DMS 273 treated with DMSO at 0.1 percent for 48 hours (cell line): ENCODE measurements at places on chromosomes 1 and 21.

DNA sequence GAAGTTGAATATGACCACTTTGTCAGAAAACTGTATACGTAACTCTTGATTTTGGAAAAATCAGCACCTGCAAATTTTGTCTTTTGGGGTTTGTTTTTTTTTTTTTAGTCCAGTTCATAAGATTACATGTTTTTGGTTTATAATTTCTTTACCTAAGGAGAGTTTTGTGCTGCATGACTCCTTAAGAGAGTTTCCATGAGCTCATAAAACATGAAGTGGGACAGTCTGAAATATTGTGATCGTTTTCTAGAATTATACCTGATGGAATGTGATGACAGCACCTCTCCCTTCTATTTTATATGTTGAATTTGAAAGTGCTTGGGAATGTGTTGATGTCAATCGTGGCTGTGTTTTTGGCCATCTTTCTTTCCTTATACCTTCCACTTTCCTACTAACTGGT is 158.5 kb downstream of the NFIA start:
- no peak for DNase-seq

DNA sequence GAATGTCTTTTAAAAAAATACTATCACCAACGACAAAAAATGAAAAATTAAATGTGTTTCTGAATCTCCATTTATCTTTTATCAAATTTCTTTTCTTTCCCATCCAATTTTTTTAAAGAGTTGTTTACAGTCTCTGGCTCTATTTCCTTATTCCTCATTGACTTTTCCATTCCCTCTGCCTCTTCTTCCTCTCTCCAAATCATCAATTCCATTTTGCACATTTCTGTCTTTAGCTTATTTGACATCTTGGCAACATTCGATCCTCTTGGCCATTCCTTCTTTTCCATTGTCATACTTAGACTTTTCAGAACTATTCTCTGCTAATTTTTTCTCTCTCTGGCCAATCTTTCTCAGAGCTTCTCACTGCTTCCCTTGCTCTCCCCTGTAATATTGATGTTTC is 497.6 kb downstream of the PLPP3 start:
- DNase-seq: no peak

- DNase-seq: no peak
These were observed 12.1 kb downstream of the CD244 start for GRCh38 chr1:160850541-160850940.

DNA sequence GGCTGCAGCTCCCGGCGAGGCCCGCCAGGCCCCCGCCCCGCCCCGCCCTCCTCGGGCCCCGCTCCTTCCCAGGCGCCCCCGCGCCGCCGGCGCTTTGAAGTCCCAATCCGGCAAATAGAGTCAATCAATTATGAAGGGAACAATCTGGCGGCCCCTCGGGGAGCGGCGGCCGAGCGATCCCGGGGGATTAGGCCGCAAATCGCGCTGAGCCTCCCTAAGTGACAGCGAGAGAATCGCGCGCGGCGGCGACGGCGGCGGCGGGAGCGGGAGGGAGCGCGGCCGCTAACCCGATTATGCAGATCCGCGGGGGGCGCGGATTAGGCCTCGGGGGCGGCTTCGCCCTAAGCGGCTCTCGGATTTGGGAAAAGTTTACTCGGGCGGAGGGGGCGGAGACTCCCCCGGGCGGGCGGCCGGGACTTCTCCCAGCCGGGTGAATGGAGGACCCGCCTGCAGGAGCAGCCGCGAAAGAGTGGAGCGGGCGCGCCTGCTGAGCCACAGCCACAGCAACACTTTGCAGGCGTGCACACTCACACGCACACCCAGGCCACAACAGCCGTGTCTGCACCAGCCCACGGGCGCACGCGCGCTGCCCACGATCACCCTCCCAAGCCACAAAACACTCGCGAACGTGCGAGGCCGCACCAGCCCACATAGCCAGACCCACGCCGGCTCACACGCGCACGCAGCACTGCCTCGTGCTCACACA is 23.0 kb upstream of the DMBX1 start:
- DNase-seq: no peak

DNA sequence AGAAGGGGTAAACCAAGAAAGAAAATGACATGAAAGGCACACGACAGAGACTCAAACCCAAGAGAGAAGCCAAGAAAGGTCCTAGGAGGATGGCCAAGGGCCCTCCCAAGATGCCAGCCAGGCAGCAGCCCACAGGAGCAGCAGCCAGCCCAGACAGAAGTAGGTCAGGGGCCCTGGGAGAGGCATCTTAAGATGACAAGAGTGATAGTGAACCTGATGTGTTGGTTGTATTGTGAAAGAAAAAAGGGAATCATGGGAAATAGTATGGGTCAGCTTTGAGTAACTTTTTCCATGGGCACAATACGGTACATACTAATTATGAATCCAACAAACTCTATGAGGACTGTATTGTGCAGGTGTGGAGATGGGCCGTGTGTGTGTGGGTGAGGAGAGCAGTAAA is 3.3 kb downstream of the CCSAP start:
- DNase-seq: no peak

GRCh38 chr1:115428676-115429075 is 90.6 kb upstream of the NGF start:
- no peak for DNase-seq

- no peak for DNase-seq
These were observed 29.9 kb downstream of the PMVK start for GRCh38 chr1:154906621-154907081.

- no peak for DNase-seq
These were observed 501.3 kb downstream of the NUF2 start for GRCh38 chr1:163823017-163823416.

GRCh38 chr1:26124418-26125331 is 13.1 kb downstream of the PDIK1L start:
- no peak for DNase-seq

DNA sequence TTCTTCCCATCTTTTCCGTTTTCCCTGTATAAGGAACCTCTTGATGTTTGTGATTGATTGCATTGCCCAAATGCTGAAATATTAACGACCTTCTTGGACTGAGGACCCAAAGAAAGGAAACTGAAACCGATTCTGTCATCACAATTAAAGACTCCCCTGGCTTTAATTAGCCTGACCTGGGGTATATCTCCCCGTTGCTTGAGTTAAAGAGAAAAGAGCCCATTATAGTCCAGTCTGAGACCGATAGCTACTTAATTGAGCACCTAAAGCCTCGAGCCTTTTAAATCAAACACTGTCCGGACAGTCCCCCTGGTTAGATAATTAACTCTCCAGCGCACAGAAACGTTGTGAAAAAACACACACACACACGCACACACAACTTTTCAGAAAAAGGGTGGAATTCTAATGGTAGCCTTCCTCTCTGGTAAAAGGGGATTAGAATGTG is 8.0 kb downstream of the LMO4 start:
- no peak for DNase-seq

GRCh38 chr1:226187019-226187322 is 430 bp upstream of the ACBD3 start:
- no peak for DNase-seq

GRCh38 chr1:100597784-100598183 is 59.8 kb downstream of the GPR88 start:
- DNase-seq: no peak

DNA sequence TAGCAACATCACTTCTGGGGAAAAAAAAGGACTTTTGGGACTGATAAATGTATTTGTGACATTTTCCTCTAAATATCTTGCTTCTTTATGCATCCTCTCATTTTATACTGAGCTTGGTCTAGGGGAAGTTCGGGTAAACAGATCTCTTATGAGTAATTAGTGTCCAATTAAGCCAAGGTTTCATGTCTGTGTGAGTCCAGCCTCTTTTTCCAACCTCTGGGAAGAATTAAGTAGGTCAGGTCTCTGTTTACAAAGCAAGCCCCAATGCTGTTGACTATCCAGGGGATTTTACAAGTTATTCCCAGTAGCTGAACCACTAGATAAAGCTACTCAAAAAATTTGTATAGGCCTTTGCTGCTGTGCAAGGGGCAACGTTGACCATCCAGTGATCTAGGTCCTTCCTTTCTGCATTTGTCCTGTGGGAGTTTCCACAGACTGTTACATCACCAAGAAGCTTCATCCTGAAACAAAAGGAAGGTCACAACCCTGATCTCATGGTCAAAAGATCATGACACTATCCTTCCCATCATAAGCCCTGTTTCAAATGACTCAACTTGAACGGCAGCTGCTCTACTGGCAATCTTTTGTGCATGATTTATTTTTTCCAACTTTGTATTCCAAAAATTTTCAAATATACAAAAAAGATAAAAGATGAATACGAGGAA is 74.3 kb downstream of the ETS2 start:
- DNase-seq: no peak

DNA sequence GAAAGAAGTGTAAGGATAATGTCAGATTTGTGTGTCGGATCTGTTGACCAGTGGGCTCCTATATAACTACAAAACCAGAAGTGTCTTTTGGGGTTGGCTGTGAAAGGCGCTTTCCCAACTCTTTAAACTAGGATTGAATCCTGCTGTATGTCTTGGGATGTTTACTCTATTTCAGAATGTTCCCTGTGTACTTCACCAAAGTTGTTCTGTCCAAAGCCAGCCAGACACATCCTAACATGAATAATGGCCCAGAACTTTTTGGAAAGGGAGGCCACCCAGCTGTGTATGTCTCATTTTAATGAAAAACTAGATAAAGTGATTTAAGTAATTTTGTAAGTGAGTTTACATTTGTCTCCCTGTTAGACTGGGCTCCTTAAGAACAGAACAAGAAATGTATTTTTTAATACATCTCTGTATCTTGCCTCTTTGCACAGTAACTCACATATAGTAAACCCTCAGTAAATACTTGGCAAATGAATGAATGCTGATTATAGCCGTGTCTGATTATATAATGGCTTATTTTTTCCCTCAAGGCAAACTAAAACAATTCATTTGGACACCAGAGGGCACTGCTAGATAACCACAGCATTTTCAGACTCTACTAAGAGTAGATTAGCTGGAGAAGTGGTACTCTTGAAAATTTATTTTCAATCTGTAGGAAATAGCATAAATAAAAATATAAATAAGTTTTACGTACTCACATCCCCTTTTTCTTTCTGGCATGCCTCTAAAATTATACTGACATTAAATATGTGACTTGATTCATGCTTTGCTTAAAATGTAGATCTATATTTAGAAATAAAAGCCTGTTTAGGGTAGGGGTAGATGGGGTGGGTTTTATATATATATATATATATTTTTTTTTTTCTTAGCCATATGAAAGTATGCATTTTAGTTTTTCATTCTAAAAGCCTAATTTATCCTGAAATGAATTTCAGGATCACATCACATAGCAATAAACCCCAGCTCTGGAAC is 23.8 kb downstream of the TSEN15 start:
- DNase-seq: peak; percentile 39

DNA sequence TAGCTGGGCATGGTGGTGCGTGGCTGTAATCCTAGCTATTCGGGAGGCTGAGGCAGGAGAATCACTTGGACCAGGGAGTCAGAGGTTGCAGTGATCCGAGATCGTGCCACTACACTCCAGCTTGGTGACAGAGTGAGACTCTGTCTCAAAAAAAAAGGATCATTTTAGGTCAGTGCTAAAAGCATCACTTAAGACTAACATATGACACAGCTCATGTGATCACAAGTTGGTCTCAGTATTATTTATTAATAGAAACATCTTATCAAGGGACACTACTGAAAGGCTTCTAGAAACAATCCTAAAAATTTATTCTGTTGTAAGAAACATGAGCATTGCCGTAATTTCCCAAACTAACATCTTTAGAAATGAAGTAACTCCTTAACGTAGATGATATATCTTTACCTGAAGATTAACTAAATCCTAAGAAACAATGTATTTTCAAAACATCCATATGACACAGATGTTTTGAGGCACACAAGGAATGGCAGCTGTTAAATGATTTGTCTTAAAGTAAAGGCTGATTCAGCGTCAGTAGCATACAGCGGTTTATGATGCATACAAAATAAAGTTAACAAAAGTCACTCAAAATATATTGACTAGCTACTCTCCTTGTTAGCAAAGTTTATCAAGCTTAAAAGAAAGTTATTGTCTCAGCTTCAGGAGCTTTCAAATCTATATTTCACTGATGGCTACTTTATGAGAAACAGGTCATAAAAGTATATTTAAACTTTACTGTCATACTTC is 2.6 kb downstream of the NIBAN1 start:
- DNase-seq: no peak

DNA sequence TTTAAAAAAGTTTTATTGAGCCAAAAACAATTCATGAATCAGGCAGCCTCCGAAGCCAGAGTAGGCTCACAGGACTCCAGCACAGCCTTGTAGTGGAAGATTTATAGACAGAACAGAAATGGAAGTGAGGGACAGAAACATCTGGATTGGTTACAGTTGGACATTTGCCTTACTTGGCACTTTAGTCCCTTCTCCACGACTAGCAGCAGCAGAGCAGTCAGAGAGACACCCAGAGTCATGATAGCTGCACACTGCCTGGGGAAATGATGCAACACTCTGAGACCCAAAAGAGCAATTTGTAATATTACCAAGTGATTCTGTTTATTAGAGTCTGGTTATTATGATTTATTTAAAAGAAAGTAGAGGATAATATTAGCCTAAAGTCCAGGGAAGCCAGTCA is 72.2 kb upstream of the KRTAP11-1 start:
- DNase-seq: no peak

DNA sequence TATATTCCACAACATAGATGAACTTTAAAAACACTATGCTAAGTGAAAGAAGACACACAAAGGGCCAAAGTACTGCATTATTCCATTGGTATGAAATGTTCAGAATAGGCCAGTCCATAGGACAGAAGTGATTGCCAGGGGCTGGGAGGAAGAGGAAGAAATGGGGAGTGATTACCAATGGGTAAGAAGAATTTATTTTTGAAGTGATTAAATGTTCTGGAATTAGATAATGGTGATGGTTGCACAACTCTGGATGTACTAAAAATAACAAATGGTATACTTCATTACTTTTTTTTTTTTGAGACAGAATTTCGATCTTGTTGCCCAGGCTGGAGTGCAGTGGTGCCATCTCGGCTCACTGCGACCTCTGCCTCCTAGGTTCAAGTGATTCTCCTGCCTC is 61.7 kb downstream of the CHD5 start:
- DNase-seq: no peak

DNA sequence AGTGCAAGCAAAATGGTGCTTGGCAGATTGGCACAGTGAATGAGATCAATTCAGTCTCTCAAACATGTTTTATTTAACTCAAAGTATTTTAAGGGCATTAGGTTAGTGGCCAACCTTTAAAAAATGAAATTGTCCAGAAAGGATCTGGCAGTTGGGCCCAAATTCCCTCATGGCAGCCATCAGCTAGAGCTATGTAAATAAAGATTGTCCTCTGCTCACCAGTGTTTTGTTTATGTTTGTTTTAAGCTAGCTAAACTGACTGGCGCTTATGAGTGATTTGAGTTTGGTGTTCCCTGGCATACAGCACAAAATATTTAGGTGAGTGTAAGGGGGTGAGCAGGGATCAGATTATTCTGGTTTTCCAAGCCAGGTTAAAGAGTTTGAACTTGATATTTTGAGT is 18.1 kb downstream of the HDAC1 start:
- no peak for DNase-seq
